Stimulated activated CD8-positive, alpha-beta memory T cell treated with anti-CD3 and anti-CD28 coated beads, Interleukin-2, amount 100 ng/mL, for 1 hour (primary cell): ENCODE measurements at places on chromosomes 7 and 10.

GRCh38 chr10:71094712-71095390, 117.5 kb upstream of the UNC5B start:
- DNase-seq, result no peak

DNA sequence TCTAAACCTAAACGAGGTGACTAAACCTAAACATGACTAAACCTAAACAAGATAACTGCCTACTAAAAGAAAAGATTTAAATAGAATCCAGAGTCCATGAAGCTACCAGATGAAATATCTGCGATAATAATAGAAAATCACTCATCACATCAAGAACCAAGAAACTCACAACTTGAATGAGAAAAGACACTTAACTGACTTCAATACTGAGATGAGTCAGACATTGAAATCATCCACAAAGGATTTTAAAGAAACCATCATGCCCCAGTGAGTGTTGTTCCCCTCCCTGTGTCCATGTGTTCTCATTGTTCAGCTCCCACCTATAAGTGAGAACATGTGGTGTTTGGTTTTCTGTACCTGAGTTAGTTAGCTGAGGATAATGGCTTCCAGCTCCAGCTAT, 416.0 kb downstream of the CALN1 start:
- no peak for DNase-seq

DNA sequence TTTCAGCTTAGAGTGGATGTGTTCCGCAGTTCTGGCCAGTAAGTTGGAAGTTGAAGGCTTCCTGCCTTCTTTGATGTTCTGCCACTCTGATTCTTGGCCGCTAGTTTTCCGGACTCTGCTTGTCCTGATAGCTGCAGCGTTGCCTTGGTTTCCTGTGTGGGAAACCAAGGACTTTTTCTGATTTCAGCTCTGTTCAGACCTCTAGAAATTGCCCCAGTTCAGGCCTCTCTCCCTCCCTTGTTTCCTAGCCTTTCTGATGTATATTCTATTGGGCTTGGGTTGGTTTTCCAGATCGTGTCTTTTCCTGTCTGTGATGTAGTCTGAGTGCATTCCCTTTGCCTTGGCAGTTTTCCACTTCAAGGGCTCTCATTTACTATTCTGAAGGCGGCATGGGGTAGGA, 318.7 kb downstream of the BBS9 start:
- DNase-seq, result no peak

DNA sequence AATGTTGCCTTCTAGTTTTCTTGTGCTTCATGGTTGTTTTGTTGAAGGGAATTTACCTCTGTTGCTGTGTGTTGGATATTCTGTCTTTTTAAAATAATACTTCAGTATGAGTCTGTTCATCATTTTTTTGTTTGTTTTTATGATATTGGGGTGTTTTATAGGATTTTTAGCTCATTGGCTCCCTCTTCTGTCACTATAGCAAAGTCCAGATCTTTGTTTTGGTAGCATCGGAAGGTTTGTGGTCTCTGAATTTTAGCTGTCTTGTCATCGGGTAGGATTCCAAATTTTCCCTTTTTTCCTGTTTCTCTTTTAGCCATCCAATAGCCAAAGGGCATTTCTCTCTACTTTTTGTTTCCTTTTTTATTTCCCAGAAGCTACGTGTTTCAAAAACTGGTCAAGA, 91.4 kb downstream of the EXOC4 start:
- DNase-seq, result no peak

GRCh38 chr10:21100871-21101514, 203.9 kb upstream of the NEBL start:
- no peak for DNase-seq
